ENCODE measurements at places on chromosomes 2 and 18.

DNA sequence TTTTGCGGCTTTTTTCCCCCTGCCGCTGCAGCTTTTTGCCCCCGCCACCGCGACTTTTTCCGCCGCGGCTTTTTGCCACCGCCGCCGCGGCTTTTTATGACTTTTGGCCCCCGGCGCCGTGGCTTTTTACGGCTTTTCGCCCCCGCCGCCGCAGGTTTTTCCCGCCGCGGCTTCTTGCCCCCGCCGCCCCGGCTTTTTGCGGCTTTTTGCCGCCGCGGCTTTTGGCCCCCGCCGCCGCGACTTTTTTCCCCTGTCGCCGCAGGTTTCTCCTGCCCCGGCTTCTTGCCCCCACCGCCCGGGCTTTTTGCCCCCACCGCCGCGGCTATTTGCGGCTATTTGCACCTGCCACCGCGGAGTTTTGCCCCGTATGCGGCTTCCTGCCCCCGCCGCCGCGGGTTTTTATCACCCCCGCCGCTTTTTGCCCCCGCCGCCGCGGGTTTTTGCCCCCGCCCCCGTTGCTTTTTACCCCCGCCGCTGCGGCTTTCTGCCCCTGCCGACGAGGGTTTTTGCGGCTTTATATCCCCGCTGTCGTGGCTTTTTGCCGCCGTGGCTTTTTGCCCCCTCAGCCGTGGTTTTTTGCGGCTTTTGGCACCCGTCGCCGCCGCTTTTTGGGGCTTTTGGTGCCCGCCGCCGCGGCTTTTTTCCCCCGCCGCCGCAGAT lies 2750.9 kb downstream of the RPIA start:
- DNase-seq: no peak

- DNase-seq: no peak
These were observed 361 bp upstream of the HAT1 start for GRCh38 chr2:171921970-171922229.

- DNase-seq: no peak
These were observed 69.7 kb downstream of the TBC1D8 start for GRCh38 chr2:101081375-101081907.

- DNase-seq: no peak
These were observed 60.0 kb upstream of the FOSL2 start for GRCh38 chr2:28332696-28333095.

DNA sequence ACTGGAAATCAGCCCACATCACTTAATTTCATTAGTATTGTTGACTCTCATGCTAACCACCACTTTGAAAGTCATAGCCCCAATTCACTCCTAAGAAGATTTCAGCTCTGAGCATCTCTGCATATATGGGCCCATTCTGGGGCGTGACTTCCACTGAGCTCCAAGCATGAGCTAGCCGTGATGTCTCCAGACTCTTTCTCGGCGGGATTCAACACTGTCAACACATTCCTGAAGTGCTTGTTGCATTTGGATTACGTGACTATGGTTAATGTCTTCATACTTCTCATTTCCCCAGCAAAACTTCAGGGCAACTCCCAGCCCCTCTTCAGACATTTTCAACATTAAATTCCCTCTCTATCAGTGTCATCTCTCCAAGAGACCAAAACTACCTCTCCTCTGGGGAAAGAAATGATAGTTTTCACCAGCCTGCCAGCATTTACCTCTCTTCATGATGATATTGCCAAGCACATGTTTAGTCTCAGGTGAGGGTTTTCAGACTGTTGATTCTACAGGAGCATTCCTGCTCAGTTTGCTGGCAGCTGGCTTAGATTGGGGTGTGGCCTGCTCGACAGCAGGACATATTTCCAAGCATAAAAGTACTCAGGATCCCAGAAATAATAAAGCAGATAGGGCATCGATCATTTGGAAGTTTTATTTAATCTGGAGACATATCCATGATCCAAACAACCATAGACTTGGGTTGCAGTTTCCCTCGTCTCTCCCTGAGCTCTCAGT lies 81.7 kb downstream of the FEZ2 start:
- DNase-seq: no peak

GRCh38 chr2:180021850-180022249 lies 14.8 kb upstream of the CWC22 start:
- no peak for DNase-seq

- DNase-seq: no peak
These were observed 24.8 kb upstream of the STK39 start for GRCh38 chr2:168272225-168272624.

DNA sequence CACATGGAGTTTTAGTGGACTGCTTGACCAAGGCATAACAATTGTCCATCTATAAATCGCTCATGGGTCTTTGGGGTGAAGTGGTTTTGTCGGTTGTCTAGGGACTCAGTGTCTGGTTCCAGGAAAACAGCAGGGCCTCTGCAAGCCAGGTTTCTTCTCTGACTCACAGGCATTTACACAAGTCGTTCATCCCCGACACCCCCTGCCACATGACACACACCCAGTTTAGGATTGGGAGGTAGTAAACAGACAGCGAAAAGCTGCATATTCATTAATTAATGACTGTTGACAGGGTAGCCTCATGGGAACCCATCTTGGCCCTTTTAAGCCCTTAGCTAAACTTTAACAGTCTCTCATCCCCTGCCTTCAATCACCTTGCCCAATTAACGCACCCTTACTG lies 194.8 kb upstream of the ACVR2A start:
- DNase-seq: no peak

- no peak for DNase-seq
These were observed 5.5 kb upstream of the ARL4C start for GRCh38 chr2:234502285-234502918.

DNA sequence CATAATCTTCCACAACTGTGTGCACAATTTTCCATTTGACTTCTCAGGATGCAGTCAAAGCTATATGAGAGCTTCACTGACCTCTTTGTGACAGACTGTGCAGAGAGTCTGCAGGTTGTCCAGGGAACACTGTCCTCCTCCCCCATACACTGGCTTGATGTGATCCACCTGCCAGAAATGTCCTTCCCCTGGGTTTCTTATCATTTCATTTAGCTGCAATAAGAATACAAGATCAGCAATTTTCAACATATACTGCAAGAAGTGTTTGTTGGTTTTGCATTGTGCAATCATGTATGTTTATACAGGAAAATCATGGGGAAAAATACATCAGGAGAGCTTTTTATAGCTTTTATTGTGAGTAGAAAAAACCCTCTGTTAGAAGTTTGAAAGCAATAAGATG lies 150.7 kb downstream of the RAB3GAP1 start:
- DNase-seq: no peak

GRCh38 chr2:42246562-42246961 lies 77.4 kb downstream of the EML4 start:
- DNase-seq: no peak

GRCh38 chr2:45889053-45889452 lies 237.6 kb downstream of the PRKCE start:
- no peak for DNase-seq

Measured in smooth muscle cell of the brain vasculature (primary cell).